ENCODE measurements at places on chromosomes 5 and 9.

DNA sequence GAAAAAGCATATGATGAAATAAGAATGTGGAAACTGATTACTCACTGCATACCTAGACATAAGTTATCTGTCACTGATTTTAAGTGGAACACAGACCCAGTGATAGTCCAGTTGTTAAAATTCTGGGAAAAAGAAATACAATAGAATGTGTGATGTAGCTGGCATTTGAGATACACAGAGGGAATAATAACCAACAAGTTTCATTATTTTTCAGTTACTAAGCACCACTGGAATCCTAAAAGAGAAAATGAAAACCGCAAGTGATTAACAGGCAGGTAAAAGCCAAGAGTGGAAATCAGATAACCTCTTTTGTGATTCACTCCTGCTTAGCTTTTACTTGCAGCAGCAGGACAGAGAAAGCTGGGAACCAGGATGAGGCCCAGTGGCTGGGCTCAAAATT lies 994.0 kb upstream of the SEMA6A start:
- DNase-seq, result no peak

DNA sequence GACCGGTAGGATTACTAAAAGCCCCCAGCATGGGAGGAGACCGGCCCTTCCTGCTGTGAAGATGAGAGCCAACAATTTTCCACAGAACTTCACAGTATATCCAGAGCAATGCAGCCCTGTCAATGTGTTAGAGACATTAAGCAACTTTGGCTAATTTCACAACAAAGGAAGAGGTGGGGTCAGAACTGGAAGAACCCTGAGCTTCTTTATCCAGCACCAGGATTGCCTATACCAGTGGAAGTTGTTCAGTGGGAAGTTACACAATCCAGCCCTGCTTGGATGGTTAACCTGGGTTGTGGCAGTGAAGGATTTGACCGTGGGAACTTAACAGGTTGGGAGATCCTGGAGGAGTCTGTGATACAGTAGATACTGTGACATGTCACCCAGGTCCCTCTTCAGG lies 197.0 kb downstream of the FBN2 start:
- DNase-seq, result no peak

DNA sequence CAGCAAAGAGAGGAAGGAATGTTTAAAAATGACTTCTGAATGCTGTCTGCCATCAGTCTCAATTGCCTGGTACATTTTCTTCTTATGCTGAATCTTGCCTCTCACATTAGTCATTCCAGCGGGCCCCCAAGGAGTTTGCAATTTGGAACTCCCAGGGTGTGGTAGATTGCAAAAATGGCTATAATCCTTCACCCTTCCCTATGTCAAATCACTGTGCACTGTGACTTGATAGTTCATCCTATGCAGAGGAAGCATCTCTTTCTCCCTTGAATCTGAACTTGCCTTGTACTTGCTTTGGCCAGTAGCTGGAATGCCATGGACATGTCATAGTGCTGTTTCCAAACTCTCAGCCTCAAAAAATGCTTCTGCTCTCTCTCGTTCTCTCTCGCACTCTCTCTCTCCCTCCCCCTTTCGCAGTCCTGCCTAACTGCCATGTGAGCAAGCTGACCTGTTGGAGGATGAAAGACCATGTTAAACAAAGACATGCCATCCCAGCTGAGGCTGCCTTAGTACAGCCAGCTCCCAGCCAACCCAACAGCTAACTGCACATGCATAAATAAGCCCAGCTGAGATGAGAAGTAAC lies 284.0 kb upstream of the TLE4 start:
- no peak for DNase-seq

- no peak for DNase-seq
Measured at GRCh38 chr9:105023788-105024187, 95.8 kb upstream of the ABCA1 start.

DNA sequence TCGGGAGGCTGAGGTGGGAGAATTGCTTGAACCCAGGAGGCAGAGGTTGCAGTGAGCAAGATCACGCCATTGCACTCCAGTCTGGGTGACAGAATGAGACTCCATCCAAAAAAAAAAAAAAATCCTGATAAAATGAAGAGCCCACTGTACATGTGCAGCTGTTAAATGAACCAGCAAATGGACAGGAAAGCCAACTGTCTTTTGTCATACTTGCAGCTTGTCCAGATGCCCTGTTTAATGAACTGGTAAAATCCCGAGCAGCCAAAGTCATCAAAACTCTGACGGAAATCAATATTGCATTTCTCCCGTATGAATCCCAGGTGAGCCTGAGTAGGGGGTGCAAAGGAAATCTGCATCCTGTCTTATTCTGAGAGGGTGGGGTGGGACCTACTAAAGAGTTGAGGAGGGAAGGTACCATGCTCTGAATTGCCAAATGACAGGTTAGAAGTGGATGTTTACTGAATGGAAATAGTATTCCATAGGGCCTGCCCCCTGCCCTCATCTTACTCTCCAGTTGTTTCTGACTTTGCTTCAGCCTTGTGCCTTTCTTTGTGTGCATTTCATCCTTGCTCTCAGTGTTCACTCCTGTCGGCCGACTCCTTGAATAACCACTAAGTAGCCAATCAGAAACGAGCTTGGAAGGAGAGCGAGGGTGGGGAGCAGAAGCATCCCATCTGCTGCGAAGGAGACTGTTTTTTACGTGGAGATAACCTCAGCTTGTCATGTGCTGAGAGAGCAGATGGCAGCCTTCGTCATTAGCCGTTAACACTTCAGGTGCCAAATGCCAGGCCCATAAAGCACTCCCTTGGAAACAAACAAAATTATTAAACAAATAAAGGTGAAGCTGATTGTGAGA lies 45.7 kb upstream of the CFAP157 start:
- DNase-seq, result no peak
